ENCODE measurements at places on chromosomes 6 and 20.
A peak's percentile ranks its signal among the peaks of the same experiment; 100 is the strongest.

GRCh38 chr6:16386057-16386456, 147.7 kb downstream of the GMPR start:
- DNase-seq, result no peak

DNA sequence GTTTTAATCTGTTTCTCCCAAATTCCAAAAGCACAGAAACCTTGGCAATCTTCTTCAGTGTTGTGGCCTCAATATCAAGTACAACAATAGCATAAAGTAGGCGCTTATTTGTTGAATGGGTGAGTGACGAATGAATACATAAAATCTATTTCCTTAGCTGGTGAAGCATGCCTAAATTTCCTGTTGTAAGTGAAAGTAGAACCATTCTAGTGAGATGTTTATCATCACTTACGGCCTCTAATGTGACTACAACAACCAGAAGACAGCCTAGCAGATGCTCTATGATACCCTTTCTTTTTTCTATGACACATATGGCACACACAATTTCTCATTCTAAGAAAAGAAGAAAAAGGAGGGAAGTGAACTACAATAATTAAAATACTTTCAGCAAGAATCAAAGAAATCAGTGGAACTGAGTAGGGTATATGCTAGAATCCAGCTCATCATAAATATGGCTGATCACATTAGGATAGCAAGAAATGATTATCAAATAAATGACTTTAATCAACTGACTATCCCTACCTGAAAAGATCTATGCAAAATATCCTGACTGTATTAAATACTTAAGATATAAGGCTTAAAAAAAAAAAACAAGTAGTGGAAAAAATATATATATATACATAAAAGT, 67.4 kb downstream of the BTBD9 start:
- no peak for DNase-seq

GRCh38 chr6:75347898-75348610, 63.5 kb upstream of the TMEM30A start:
- no peak for DNase-seq

DNA sequence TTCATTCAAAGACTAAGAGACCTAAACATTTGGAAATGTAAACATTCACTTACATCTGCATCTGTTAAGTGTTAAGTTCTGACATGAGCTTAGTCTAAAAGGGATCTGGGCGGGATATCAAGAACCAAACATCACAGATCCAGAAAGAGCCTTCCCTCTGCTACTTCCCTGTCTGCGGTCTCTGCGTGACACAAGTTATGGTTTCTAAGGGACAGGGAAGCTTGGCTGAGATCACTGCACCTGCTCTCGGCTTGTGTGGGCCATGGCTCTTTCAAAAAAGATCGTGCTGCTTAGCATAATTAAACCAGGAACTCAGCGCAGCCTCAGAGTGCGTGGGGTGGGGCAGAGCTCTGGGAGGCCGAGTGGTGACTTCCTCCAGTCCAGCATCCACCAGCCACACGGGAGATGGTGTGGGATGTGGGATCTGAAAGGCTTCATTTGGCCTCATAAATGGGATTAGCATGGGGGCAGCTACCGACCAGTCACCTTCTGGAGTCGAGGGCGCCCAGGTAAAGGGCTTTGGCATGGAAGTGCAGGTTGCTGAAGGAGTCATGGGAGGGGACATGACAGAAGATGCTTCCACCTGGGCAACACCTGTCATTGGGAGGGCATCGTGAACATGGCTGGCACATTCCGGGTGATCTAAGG, 16.7 kb upstream of the RAMACL start:
- DNase-seq, result no peak

GRCh38 chr6:149271348-149272340, 45.9 kb upstream of the TAB2 start:
- DNase-seq, result peak; percentile 53

- no peak for DNase-seq
Observed at GRCh38 chr6:29005183-29005885, at the start of gene ZNF311. TSS of gene ZNF311 (minus strand) at chr6:29005315. CDS start at chr6:29003954, 1,361 bp downstream.

DNA sequence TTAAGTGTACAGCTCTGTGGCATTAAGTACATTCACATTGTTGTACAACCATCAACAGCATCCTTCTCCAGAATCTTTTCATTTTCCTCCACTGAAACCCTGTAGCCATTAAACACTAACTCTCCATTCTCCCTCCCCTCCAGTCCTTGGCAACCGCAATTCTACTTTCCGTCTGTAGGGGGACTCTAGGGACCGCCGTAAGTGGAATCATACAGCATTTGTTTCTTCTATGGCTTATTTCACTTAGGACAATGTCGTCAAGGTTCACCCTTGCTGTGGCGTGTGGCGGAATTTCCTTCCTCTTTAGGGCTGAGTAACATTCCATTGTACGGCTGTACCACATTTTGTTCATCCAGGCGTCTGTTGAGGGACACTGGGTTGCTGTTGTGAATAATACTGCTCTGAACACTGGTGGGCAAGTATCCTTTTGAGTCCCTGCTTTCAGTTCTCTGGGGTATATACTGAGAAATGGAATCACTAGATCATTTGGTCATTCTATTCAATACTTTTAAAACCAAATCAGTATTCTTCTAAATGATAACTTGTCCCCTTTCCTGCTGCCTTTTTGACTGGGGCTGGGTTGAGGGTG, 50.7 kb downstream of the PPP1R3G start:
- no peak for DNase-seq

DNA sequence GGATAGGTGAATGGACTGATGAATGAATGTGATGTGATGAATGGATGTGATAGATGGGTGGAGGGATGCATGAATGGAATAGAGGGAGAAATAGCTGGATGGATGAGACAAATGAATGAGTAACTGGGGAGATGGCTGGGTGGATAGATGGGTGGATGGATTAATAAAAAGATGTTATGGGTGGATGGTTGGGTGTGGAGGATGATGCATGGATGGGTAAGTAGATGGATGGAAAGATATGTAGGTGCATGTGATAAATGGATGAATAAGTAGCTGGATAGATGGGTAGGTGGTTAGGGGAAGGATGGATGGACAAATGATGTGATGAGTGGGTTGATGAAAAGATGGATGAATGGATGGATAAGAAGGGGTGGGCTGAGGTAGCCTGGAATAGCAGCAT, 4.7 kb downstream of the HNF4A start:
- no peak for DNase-seq

Measured in stimulated activated CD8-positive, alpha-beta memory T cell treated with anti-CD3 and anti-CD28 coated beads, Interleukin-4, amount 100 ng/mL, for 1 hour (primary cell).